Calu3 (cell line): ENCODE measurements at places on chromosomes 5 and 9. TPM values are rescaled to one million over a fixed set of nuclear protein-coding genes. Genes with fewer than 3 reads are reported as not detected.

- DNase-seq, result no peak
Observed at GRCh38 chr5:107500347-107500746, 170.4 kb downstream of the EFNA5 start.

DNA sequence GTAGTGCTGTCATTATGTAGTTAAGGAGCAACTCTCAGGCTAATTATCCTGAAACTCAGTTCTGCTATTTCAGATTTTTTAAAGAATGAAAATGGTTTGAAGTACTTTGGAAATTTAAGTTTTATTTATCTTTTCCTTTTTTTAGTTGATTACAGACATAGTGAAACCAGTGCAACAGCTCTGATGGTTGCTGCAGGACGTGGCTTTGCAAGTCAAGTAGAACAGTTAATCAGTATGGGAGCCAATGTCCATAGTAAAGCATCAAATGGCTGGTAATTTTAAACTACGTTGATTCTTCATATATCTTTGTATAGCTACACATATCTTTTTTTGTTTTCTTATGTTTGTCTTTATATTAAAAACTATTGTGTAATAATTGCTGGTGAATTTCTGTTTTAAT, 34.9 kb downstream of the YTHDC2 start:
- no peak for DNase-seq

GRCh38 chr5:170821257-170821800, 37.8 kb downstream of the GABRP start:
- no peak for DNase-seq

DNA sequence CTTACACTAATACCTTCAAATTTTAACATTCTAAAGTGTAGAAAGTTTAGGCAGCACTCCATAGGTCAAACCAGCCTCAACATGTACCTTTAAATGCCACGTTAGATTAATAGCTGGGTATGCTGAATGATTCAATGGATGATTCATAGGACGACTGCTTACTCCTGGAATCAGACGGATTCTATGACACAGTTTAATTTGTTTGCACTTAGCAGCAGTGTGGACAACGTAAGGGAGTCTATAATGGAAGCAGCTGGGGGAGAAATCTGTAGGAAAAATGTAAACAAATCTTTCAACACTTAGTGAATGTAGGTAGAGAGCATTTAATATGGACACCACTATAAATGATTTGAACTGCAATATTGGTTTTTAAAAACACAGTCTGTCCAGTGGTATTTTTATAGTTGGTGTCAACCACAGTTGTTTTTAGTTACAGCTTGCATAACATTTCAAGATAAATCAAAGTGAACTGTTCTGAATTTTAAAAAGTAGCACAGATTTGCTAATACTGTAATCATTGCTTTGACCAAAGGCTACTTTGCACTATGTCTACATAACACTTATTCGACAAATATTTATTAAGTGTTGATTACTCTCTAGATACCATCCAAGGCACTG, 701.5 kb upstream of the MEF2C start:
- DNase-seq, result no peak

DNA sequence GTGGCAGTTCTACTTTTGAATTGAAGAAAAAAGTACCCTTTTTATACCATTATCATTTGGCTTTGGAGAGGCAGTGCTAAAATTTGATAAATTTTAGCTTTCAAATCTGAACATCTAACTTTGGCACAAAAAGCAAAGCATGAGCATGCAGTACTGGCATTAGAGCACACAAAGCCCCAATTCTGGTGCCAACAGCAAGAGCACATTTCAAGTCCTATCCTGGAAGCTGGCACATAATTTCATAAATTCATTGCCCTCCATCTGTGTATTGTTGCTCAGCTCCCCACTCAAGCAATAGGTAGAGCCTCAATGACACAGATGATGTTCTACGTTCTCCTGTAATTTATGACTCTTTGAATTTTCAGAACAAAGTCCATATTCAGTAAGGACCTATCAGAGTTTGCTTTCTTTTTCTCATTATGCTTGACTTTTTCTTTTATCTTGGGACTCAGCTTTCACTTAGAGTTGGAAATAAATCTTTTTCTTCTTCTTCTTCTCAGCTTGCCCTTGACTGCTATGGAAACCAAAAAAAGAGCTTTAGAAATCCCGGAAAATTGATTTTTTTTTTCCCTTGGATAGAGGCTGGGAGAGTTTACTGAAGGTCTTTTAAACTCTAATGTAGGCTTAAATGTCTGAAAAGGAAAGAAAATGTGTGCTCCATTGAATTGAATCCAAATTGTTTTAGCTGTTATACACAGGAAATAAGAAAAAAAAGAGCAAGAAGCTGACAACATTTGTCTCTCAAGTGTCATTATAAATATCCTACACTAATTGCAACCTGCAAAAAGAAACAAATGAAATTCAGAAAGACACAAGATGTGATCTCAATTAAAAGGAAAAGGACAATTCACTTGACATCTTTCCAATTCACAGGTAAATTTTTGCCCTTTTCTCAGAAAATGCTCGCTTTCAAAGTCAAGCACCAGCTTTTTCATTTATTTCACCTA, 380.8 kb upstream of the CDH18 start:
- DNase-seq, result no peak

GRCh38 chr9:72271613-72272478, 93.2 kb downstream of the ZFAND5 start:
- peak; percentile 51 for DNase-seq

OR1L4 gene
- not detected in 2 replicates for total RNA-seq

DNA sequence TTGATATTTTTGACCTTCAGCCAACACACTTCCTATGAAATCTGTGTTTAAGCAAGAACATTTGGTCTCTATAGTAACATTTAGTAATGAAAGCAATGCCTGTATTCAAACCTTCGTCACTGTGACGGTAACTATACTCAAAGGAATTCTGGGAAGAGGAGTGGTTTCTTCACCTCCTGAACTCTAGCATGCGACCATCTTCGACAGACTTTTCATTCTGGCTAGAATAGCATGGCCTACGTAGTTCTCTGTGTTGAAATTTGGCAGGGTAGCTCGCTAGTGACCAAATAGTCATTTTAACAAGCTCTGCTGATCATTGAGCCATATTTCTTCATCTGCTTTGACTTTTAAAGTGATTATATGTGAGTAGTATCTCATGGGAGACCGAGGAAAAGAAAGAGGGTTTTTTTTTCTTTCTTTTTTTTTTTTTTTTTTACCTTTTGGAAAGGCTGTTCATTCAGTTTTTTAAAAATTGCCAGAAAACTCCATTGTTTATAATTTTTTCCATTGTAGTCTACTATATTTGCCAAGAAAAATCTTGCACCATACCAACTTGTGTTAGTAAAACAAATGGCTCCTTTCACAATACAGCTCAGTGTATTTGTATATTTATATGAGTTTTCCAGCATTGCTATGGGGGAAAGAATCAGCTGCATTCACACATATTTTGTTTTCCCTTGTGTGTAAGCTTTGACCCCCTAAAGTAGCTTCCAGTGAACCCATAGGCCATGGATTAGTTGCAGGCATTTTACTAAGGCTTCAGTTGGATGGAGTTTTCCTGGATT, 166.8 kb downstream of the NNT start:
- DNase-seq, result no peak

DNA sequence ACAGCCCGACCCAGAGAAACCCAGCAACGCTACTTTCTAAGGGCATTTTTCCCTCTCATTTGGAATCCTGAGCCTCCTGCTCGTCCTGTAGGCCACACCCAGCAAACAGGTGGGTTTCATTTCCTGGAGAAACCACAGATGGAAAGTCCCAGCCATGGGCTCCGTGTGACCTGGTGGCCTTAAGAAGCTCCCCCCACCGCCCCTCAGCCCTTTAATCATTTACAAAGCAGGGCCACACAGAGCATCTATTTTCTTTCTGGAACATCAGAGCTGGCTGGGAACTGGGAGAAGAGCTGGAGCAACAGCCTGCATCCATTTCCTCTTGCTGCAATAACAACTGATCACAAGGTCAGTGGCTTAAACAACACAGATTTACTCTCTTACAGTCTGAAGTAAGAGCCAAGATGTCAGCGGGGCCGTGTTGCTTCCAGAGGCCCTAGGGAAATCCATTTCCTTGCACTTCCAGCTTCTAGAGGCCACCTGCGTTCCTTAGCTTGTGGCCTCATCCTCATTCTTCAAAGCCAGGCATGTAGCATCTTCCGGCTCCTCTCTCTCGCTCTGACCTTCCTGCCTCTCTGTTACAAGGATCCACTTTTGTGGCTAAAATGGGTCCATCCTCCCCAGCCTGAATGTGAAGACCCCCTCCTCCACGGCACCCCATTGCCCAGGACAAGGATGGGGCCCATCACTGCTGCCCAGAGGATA, 40.5 kb downstream of the C9orf50 start:
- peak; percentile 82 for DNase-seq

DNA sequence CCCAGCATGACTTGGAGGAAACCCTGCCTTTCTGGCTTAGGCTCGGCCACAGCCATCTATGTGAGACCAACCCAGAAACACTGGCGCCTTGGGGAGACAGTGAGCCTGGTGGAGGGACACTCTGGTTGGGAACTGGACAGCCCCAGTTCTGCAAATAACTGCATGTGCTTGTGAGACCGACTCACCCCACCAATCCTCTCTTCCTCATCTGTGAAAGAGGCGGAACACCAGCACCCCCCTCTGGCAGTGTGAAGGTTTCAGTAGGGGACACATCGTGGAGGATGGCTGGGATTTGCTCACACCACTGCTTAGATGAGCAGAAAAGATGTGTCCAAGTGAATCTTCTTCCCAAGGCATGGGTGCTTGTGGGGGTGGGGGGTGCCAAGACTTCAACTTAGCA, 43.4 kb upstream of the N4BP3 start:
- peak; percentile 67 for DNase-seq

DNA sequence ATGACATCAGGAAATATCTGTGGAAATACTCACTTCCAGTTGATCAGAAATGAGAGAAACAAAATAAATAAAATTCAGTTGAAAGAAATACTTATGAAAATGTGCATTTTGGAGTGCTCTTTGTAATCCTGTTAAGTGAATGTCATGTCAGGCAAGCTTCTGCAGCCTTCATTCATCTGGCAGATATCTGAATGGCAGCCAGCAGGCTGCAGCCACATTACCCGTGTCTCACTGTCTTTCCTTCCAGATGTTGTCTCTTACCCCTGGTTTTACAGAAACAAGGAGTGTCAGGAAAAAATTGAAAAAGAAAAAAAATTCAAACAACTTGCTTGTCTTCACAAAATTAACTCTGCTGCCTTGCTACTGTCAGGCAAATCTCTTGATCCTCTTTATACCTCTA, 445.0 kb upstream of the RIOK2 start:
- no peak for DNase-seq

GRCh38 chr5:90968319-90968718, 409.7 kb downstream of the ADGRV1 start:
- no peak for DNase-seq

- no peak for DNase-seq
Observed at GRCh38 chr9:136514022-136514714, 31.3 kb upstream of the SEC16A start.

- DNase-seq, result no peak
Observed at GRCh38 chr5:157574456-157575380, 857 bp downstream of the ADAM19 start.

DNA sequence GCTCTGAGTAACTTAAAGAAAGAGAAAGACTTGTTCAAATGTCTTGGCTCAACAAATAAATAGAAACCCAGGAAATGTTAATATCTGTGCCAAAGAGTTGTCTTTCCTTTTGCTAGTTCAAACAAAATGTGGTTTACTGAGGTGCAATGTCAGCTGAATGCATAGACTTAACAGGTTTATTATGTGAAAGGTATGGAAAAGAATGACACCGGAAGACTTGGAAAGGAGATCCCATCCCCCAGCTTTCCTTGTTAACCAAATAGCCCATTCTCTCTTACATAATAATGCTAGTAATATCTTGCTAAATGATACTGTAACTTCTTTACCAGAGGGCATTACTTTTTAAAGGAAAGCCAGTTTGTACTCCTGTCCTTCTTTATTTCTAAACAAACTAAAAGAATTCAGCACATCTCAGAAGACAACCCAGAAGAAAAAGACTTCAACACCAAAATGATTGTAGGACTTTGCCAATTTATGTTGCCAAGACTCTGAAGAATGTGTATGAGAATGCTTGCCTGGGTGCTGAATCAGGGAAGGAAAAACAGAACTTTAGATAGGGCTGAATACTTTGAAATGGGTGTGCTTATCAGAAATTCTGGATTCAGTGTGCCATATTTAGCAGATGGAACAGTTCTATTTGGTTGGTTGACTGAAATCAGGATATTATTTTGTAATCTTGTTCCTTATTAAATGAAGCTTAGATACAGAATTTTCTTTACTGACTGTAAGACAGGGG, 344.1 kb downstream of the TMEM38B start:
- DNase-seq, result no peak

DNA sequence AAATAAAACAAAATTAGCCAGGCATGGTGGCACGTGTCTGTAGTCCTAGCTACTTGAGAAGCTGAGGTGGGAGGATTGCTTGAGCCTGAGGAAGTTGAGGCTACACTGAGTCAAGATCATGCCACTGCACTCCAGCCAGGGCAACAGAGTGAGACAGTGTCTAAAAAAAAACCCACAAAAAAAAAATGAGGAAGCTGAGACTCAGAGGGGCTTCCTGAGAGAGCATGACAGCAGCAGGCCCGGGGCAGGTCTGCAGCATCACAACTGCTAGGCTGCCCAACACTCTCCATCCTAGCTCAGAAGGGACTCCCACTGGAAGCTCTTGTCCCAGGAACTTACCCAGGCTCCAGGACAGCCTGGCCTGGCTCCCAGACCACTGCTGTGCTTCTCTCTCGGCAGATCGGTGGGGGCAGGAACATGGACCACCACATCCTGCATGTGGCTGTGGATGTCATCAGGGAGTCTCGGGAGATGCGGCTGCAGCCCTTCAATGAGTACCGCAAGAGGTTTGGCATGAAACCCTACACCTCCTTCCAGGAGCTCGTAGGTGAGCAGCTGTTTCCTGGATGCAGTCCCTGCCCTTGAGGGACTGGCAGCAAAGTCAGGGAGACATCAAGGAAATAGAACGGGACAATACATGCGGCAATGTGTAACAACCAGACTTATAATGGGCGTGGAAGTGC, 19.1 kb downstream of the PTGS1 start:
- peak; percentile 37 for DNase-seq

BTNL9 gene
- 5.0 and 5.8 TPM in 2 replicates for total RNA-seq

- DNase-seq, result no peak
Observed at GRCh38 chr5:111628901-111629300, 116.6 kb upstream of the STARD4 start.

DNA sequence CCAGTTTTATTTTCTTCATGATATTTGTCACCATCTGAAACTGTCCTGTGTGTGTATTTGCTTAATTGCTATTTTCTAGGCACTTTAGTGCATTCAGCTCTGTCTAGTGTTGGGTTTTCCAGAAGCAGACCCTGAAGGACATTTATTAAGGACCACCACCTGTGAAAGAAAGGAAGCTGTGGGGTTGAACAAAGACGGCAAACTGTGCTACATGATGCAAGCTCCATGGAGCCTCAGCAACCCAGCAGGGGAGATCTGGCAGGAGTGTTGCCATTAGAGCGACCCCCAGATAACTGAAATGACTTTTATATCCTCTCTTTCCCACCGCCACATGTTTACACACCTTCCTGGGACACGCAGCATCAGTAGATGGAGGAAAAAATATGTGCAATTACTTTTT, 125.5 kb downstream of the GABRB2 start:
- no peak for DNase-seq

RAI14 gene
- 56.2 and 84.3 TPM in 2 replicates for total RNA-seq

GDNF gene
- total RNA-seq, result not detected in 2 replicates

- no peak for DNase-seq
Observed at GRCh38 chr5:161720460-161720859, 34.9 kb downstream of the GABRA6 start.
